Activated CD4-positive, alpha-beta T cell treated with anti-CD3 and anti-CD28 coated beads for 36 hours (primary cell): ENCODE measurements at places on chromosomes 7 and 10. TPM values are rescaled to one million over a fixed set of nuclear protein-coding genes. Genes with fewer than 3 reads are reported as not detected.

HOXA11 gene
- not detected for total RNA-seq

HTRA1 gene
- not detected for total RNA-seq

CYP3A7 gene
- total RNA-seq = not detected

ATG9B gene
- total RNA-seq = 6.9 TPM

DNA sequence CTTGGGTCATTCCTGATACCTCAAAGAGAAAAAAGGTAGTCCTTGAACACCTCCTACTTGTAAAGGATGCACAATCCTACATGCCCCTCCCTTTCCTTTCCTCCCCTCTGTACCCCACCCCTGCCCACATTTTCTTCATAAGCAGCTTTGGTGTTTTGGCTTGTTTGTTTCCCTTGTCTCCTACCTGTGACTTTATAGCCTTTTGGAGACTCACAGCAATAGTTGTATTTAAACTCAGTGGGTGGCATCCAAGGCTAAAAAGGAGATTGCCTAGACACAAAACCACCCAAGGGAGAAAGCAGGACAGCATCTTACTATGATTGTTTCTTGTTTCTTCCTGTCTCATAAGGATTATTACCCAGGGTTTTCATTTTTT, 63.4 kb downstream of the EGFR start:
- H3K4me3 ChIP-seq = no peak overlapping the region
- peaks cover 18% of the 10 kb centered on the region for H3K27me3 ChIP-seq
- no peak overlapping the region for H3K27ac ChIP-seq
- H3K4me1 ChIP-seq = peaks cover 11% of the 10 kb centered on the region
- H3K36me3 ChIP-seq = no peaks in the 10 kb centered on the region

- H3K36me3 ChIP-seq = no peaks in the 10 kb centered on the region
- no peak overlapping the region for H3K4me3 ChIP-seq
- H3K27me3 ChIP-seq = no peaks in the 10 kb centered on the region
- no peaks in the 10 kb centered on the region for H3K4me1 ChIP-seq
- DNase-seq = no peak
Observed at GRCh38 chr7:119232091-119232490, 1007.6 kb downstream of the ANKRD7 start.

GRCh38 chr10:12476656-12477055, 127.3 kb downstream of the CAMK1D start:
- H3K4me1 ChIP-seq = peaks cover 12% of the 10 kb centered on the region
- DNase-seq = no peak
- H3K27ac ChIP-seq = no peak overlapping the region
- H3K4me3 ChIP-seq = no peak overlapping the region
- H3K27me3 ChIP-seq = no peaks in the 10 kb centered on the region

DNA sequence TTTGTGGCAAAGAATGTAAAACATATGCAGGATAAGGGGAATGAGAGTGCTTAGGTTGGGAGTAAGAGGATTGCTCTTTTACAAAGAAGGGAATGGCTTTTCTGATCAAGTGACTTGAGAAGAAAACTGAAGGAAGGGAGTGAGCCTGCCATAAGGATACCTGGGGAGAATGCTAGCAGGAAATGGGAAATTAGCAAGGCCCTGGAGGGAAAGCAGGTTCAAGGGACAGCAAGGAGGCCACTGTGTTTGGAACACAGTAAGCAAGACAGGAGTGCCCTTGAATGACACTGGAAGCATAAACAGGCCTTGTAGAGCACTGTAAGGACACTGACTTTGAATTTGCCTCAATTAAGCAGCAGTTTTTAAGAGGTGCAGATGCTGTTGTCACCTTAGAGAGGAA, 1069.9 kb downstream of the DNAJB9 start:
- H3K4me1 ChIP-seq = no peaks in the 10 kb centered on the region
- DNase-seq = no peak
- H3K36me3 ChIP-seq = no peaks in the 10 kb centered on the region
- no peak overlapping the region for H3K4me3 ChIP-seq
- H3K27me3 ChIP-seq = no peaks in the 10 kb centered on the region

- peaks cover 29% of the 10 kb centered on the region for H3K36me3 ChIP-seq
- DNase-seq = no peak
- no peak overlapping the region for H3K27ac ChIP-seq
- H3K4me1 ChIP-seq = peaks cover 13% of the 10 kb centered on the region
Observed at GRCh38 chr7:104967595-104967994, 46.4 kb upstream of the KMT2E start.

- no peaks in the 10 kb centered on the region for H3K4me1 ChIP-seq
- DNase-seq = no peak
- peaks cover 2% of the 10 kb centered on the region for H3K27me3 ChIP-seq
- no peak overlapping the region for H3K4me3 ChIP-seq
Observed at GRCh38 chr10:125011926-125012705, 70.2 kb downstream of the ZRANB1 start.

DNA sequence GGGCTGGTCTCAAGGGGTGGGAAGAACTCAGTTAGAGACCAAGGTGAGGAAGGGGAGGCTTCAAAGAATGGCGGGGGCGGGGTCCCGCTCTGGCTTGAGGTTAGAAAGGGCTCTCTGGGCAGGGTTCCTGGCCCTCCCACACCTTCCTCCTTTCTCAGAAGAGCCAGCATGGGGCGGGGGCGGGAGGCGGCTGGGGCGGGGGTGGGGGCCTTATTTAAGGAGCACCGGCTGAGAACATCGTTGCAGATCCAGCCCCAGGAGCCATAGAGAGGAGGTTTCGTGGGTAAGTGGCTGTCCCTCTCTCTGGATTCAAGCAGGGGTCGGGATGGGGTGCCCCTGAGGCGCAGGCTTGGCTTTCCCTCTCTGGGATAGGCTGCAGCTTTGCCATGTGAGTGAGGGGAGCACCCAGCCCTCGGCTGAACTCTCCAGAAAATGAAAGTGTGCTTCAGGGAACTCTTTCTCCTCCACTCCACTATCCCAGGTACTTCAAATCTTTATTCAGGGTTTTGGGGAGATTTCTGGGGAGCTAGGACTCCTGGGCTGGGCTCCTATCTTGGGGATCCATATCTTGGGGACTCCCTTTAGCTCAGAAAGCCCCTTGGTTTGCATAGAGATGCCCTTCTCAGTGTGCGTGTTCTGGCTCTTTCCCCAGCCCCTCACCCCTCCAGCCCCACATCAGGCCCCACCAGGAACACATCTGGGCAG, 3.3 kb upstream of the CUEDC2 start:
- DNase-seq = peak; percentile 70
- H3K36me3 ChIP-seq = peaks cover 9% of the 10 kb centered on the region
- peak overlapping the region; percentile 77 for H3K4me3 ChIP-seq
- peak overlapping the region; percentile 93 for H3K27ac ChIP-seq
- H3K4me1 ChIP-seq = peaks cover 46% of the 10 kb centered on the region

DNA sequence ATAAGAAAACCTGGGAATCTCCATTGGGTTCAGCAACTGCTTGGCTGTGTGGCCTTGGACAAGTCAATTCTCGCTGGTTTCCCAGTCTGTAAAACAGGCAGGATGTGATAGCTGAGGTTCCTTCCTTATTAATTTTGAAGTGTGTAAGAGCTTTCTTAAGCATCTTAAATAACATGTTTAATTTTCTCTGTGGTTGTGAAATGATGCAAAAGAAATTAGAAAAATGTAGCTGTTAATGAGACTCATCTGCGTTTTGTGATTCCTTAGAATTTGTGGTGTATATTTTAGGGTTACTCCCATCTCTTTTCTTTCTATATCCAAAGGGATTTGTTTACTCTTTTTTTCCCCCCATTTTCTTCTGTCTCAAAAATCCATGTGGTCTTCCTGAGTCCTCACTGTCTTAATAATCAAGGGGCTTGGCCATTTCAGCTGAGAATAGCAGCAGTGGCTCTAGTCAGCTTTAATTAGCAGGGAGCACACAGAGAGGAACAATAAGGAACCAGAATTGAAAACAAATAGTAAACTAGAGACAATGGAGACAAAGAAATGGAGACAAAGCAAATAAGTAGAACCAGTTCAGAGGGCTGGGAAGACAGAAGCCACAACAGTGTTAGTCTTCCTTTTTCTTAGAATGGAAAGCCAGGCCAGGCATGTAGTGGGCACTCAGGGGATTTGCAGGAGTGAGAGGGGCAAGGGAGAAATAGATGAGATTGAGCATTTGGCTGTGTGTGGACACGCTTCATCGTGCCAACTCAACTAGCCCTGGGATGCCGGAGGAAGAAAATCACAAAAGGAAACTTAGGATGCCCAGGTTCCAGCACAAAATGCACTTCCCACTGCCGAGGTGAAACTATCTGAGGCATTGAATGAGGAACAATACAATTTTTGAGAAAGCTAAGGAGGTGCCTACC, 93.9 kb downstream of the CHN2 start:
- no peak overlapping the region for H3K4me3 ChIP-seq
- peaks cover 26% of the 10 kb centered on the region for H3K4me1 ChIP-seq
- DNase-seq = no peak
- H3K27me3 ChIP-seq = peaks cover 28% of the 10 kb centered on the region
- no peaks in the 10 kb centered on the region for H3K36me3 ChIP-seq
- H3K27ac ChIP-seq = no peak overlapping the region

GRCh38 chr7:108442039-108442568, 14.1 kb downstream of the NRCAM start:
- peak overlapping the region; percentile 60 for H3K27ac ChIP-seq
- H3K36me3 ChIP-seq = no peaks in the 10 kb centered on the region
- peaks cover 11% of the 10 kb centered on the region for H3K4me1 ChIP-seq
- DNase-seq = peak; percentile 76

DNA sequence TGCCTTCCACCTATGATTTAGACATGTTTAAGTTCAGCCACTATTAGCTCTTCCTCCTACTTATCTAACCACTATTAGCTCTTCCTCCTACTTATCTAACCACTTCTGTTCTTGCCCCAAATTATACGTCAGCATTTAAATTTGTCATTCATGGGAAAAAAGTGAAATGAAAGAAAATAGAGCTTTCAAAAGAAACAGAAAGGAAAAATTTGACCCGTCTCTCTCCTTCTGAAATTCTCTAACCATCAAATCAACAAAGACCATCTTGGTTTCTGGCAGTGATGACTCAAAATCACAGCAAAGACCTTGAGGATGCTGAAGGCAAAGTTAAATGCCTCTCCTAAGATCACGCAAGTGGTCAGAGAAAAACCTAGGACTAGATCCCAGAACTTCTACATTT, 2.6 kb downstream of the LIPA start:
- H3K27ac ChIP-seq = no peak overlapping the region
- DNase-seq = no peak
- H3K4me3 ChIP-seq = no peak overlapping the region
- H3K27me3 ChIP-seq = no peaks in the 10 kb centered on the region
- H3K36me3 ChIP-seq = peaks cover 14% of the 10 kb centered on the region
- H3K4me1 ChIP-seq = peaks cover 35% of the 10 kb centered on the region

DNA sequence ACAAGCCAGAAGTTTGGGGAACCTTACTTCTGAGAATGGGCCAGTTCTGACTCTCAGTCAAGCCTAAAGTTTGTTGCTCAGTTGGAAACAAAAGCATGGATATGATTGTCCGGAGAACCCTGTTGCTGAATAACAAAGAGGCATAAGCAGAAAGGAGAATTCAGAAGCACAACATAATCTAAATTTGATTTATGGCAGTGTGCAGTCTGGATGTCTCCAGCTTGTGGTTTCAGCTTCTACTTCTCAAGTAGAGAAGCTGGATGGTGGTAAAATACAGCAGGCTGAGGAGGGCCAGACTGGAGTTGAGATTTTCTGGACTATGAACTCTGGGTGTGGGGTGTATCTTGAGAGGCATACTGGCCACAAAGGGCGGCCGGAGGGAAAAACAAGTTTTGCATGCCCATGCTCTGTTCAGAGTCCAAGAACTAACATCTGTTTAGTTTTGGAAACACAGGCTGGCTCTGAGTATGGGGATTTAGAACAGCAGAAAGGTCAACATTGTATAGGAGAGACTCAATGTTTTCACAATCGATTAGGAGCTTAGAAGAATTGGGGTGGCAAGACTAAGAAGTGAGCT, 592.9 kb downstream of the CNTNAP2 start:
- H3K4me3 ChIP-seq = no peak overlapping the region
- H3K36me3 ChIP-seq = no peaks in the 10 kb centered on the region
- H3K27me3 ChIP-seq = no peaks in the 10 kb centered on the region
- DNase-seq = no peak
- H3K27ac ChIP-seq = no peak overlapping the region

GRCh38 chr10:104099941-104100340, 14.3 kb upstream of the COL17A1 start:
- no peak for DNase-seq
- H3K27me3 ChIP-seq = peaks cover 2% of the 10 kb centered on the region
- H3K4me1 ChIP-seq = peaks cover 7% of the 10 kb centered on the region
- no peak overlapping the region for H3K27ac ChIP-seq

DNA sequence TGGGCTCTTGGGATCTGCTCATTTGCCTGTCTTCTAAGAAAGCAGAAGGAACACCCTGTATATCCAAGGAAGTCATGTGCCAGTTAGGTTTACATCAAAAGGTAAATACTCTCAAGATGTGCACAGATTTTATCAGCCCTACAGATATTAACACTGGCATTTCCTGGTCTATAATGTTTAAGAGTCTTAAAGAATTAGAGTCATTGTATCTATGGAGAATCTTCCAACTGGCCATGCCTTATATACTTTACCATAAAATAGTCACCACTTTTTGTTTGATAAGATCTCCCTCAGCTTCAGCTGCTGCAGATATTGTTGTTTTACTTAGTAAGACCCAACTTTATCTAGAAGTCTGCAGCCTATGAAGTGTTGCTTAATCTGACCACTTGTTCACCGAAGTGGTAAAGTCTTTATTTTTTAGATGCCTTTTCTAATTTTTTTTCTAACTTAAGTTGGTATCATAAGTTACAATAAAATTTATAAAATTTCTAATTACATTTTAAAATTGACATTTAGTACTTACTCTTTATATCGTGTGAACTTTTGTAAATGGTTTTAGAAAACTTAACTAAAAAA, 58.5 kb downstream of the CPED1 start:
- H3K4me1 ChIP-seq = no peaks in the 10 kb centered on the region
- H3K27ac ChIP-seq = no peak overlapping the region
- no peak overlapping the region for H3K4me3 ChIP-seq
- no peak for DNase-seq
- peaks cover 4% of the 10 kb centered on the region for H3K27me3 ChIP-seq

DNA sequence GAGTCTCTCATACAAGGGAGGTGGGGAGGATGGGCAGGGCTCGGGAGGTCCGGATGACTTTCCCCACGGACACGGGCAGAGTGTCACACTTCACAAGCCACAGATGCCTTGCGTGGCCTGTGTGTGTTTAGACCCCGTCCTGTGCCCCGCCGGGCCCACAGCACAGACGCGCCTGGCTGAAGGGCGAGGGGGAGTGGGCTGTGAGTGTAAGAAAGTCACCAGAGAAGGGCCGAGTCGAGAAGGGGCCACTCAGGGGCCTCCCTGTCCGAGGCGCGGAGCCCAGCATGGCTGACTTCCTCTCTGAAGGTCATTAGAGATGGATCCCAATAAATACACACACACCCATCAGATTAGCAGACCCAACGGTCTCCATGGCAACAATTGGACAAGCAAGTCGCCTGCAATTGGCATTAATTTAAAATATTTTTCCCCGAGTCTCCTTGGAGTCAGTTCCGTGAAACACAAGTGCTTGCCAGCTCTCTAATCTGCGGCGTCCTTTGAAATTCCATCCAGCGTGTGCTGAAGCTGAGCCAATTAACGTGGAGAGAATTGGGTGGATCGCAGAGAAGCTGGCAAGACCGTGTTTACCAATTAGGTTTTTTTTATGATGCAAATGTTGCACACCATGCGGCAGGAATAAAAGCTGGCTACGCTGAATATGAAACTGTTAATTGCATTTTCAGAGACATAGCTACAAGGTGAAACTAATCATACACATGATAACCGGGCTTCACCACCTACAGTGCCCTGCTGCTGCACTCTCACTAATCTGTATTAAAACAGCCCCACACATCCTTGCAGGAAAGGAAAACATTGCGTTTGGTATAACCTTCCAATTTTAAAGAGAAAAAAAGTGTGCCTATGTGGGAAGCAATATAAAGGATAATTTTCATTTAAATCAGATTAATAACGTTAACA, 571.2 kb downstream of the PTPRN2 start:
- H3K27ac ChIP-seq = no peak overlapping the region
- H3K4me3 ChIP-seq = no peak overlapping the region
- no peaks in the 10 kb centered on the region for H3K27me3 ChIP-seq
- DNase-seq = no peak
- no peaks in the 10 kb centered on the region for H3K36me3 ChIP-seq
- peaks cover 7% of the 10 kb centered on the region for H3K4me1 ChIP-seq
